Vagina (tissue), 2 donors: ENCODE measurements at places on chromosomes 5 and 9.

- no peak for DNase-seq
These were observed 22.4 kb downstream of the MACIR start for GRCh38 chr5:103280967-103281366.

- DNase-seq: no peak
These were observed 59.7 kb downstream of the SEMA4D start for GRCh38 chr9:89438194-89438593.

DNA sequence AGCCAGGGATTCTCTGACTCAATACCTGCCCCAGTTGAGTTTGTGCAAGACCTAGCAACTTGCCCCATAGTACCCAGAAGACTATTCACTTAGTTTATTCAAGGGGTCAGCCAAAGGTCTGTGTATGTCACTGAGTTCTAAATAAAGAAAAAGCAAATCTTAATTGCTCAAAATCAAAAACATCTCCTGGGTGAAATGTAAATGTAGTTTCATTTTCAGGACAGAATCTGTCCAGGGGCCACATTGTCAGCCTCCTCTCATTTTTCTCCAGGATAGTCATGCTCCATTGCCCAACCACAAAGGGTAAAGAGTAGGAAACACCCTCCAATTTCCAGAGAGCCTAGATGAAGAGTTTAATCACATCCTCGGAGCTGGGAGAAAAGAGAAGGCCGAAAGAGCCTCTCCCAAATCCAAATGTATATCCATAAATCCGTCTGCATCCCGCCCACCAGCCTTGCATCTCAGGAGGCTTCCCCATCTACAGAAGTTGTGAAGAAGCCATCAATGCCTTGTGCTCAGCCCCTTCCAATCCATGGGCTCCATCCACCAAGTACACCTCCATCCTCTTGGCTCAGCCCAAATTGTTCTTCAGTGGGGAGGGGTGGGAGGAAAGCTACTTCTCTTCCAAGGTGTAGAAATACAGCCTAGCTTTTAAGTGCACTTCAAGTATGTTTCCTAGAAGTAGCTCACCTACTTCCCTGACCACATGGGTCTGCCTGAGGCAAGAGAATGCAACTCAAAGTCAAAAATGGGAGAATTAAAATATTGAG lies 26.9 kb downstream of the ADAM19 start:
- DNase-seq: no peak

GRCh38 chr9:135665795-135666189 lies 2.7 kb downstream of the LCN9 start:
- no peak for DNase-seq
